Cerebellar nuclear complex (tissue), 1 donor: ENCODE measurements at places on chromosomes 3 and 15.

DNA sequence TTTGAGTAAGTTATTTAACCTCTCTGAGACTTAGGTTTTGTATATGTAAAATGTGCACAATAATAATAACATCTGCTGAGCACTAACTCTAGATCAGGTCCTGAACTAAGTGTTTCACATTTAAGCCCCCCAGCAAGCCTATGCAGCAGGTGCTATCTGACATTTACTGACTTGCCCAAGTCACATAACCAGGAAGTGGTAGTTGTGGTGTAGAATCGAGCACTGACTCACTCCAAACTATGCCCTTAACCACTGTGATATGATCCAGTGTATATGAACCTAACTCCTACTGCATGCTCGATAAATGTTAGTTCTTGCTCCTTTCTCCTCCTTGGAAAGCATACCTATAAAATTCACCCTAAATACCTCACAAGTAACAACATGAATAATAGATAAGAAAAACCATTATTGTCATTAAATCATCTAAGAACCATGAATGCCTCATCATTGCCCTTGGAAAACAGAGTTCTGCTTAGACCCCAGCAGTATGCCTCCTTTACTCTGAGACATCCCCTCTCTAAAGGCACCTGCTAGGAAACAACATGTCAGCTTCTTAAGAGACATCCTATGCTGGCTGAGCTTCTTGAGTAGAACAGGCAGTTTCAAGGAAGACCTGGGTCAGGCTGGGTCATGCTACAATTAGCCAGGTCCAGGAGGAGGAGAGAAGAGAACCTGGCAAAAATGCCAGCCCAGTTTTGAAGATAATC, 3.0 kb upstream of the SHC4 start:
- DNase-seq, result no peak

DNA sequence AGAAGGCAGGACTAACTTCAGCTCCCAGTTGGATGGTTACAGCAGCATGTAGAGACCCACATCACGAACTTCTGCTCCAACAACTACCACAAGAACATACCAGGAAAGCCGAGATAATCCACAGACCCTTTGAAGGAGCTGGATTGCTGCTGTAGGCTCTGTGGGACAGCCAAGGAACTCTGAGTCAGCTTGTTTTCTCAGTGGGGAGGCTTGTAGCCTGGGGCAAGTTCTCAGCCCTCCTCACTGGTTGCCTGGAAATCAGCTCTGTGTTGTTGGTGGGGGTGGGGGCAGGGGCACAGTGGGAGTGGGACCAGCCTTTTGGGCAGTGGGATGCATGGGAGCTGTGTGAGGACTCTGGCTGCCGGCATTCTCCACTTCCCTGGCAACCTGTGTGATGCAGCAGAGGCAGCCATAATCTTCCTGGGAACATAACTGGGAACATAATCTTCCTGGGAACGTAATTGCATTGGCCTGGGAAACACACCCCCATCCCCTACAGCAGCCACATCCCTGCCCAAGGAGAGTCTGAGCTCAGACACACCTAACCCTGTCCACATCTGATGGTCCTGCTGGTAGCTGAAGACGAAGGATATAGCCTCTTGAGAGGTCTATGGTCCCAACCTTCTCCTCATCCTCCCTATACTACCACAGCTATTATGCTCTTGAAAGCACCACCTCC, 153.1 kb downstream of the PEAK1 start:
- DNase-seq, result no peak

DNA sequence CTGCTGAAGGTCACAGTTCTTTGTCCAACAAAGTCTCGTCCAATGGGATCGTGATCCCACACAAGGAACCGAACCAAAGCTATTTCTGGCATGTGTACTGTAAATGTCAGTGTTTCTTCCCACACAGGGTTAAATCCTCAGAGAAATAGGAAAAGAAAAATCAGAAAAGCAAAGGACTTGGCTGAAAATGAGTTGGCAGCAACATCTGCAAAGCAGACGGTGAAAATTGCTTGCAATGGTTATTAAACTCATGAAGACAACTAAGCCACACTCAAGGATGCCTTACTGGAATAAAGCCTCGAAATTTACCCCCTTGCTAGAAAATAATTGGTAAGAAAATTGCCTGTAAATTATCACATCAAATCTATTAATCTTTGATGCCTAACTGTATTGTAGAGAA, 195.2 kb upstream of the STRIT1 start:
- DNase-seq, result no peak

GRCh38 chr3:99549957-99550603, 88.3 kb upstream of the COL8A1 start:
- no peak for DNase-seq

DNA sequence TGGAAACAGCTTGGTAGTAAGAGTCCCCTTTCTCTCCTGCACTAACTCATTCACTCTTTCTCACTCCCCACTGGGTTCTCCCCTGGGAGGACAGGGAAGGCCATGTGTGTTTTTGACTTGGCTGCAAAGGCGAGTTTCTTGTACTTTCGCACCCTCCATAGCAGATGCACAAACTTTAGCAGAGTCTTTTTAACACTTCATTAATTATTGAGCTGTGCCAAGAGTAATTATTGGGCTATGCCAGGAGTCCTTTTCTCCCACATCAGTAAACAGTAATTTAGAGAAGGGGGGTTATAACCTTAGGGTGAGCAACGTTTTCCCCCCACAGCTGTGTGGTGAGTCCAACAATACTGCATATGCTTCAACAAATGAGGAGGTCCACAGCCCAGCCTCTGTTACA, 224.4 kb upstream of the ATP11B start:
- no peak for DNase-seq

GRCh38 chr3:139654637-139655365, 23.0 kb downstream of the NMNAT3 start:
- DNase-seq, result no peak

GRCh38 chr3:67876261-67876660, 221.8 kb upstream of the SUCLG2 start:
- no peak for DNase-seq

DNA sequence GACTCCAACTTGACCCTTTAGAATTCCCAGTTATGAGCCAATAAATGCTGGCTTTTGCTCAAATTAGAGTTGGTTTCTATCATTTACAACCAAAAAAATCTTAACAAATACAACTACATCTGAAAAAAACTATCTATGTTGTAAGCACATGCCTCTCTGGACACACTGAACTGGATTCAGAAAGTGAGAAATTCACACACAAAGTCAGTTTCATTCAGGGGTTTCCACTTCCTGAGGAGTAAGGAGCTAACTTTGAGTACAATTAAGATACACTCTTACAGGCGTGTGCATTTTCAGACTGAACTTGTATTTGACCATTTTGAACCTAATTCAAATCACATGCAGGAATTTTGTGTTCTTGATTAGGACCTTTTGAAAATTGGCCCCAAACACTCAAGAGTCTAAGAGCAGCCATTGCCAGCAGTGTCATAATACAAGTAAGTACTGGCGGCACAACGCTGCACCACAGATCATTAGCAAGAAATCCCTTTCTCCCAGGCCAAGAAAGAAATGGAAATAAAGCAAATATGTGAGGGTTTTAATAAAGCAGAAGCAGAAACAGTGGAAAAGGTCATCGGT, 31.2 kb downstream of the LINS1 start:
- no peak for DNase-seq

GRCh38 chr3:133821767-133822638, 16.4 kb downstream of the SRPRB start:
- no peak for DNase-seq

- no peak for DNase-seq
Observed at GRCh38 chr3:55634345-55634744, 147.2 kb upstream of the WNT5A start.

- DNase-seq, result peak; percentile 69
Observed at GRCh38 chr15:41892621-41893421, 1.0 kb downstream of the SPTBN5 start.

DNA sequence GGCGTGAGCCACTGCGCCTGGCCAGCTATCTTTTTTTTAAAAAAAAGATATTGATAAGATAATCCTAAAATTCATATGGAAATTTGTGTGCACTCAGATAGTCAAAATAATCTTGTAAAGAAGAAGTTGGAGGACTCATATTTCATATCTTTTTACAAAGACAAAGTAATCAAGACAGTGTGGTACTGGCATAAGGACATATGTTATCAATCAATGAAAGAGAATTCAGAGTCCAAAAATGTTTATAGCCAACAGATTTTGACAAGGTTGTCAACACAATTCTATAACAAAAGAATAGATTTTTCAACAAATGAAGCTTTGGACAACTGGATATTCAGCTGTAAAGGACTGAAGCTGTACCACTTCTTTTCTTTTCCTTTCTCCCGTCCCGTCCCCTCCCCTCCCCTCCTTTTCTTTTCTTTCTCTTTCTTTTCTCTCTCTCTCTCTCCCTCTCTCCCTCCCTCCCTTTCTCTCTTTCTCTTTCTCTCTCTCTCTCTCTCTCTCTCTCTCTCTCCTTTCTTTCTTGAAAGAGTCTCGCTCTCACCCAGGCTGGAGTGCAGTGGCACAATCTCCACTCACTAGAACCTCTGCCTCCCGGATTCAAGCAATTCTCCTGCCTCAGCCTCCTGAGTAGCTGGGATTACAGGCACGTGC, 126.8 kb downstream of the GSK3B start:
- no peak for DNase-seq

DNA sequence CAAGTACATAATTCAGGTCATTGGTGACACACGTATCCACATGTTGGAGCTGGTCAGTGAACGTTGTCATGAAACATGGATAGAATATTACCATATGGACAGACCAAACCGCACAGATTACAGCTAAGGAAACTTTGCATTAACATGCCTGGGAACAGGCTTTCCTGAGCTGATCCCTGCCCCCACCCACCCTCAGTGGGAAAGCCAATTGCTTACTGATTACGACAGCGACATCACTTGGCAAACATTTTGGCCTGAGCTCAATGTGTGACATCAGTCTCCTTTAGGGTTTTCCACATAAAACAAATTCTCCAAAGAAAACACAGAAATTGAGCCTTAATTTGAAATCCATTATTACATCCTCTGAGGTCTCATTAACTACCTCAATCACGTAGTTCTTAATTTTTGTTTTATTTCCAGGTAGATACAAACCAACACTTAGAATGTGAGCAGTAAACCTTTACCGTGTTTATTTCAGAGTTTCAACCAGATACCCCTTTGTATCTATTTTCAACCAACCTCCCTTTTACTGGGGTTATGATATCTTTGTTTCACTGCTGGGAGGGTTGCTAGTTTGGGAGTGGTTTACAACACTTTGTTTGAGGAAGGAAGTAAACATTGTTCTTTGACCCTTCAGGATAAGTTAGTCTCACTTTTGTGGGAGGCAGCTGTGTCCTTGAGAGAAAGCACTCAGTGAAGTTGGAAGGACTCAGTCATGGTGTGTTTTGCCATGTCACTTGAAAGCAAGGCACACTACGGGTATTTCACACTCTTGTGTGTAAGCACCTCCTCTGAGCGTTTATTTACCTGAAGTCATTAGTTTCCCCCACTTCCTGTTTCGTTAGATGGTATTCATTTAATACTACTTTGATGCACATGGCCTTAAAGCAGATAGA, 103.1 kb downstream of the CMSS1 start:
- DNase-seq, result no peak

GRCh38 chr15:44591326-44591725, 54.4 kb downstream of the EIF3J start:
- DNase-seq, result no peak

- DNase-seq, result no peak
Observed at GRCh38 chr3:50230104-50230793, 5.8 kb upstream of the GNAI2 start.

DNA sequence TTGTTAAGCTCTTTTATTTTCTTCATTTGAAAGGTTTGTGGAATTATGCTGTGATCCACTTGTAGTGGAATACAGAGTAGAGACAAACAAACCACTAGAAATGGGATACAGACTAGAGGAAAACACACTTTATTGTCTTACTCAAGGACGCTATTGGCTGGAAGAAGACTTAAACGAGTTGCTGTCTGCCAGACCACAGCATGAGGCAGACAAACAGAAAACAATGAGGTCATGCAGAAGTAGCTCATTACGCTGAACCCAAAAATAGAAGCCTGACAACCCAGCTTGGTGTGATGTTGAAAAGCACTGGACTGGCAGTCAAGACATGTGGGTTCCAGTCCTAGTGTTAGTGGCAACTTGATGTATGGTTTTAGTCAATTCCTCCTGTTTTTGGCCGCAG, 62.4 kb upstream of the P3H2 start:
- DNase-seq, result no peak

DNA sequence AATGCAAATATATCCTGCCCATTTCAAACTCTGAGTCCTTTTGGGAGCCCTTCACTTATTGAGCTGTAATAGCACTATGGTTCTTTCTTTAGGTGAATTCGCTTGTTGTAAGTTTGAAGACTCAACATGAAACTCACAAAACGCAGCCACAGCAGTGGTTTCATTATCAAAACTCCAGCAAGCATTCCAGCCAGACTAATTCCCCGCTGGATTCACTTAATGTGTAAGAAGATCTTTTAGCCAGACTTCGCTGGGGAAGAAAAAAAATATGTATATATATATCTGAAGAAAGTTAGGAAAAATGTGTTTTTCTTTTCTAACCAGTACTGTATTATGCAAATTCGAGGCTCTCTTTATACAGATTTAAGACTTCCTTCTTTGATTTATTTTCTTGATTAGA, 241.1 kb downstream of the WNT5A start:
- DNase-seq, result no peak

DNA sequence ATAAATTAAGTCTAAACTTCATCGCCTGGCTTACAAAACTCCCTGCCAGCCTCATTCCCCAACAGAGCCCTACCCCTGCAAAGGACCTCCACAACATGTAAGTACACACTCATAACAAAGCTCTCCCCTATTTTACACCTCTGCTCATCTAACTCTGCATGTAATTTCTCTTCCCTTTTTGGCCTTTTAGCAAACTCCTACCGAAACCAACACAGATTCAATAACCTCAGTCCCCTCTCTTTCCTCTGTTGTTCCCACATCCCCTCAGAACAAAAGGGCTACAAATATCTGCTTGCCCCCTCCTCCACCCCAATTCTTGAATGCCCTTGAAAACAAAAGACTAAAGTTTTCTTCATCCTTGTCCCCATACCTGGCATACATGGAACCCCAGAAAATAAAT, 662 bp downstream of the UBL7 start:
- no peak for DNase-seq

DNA sequence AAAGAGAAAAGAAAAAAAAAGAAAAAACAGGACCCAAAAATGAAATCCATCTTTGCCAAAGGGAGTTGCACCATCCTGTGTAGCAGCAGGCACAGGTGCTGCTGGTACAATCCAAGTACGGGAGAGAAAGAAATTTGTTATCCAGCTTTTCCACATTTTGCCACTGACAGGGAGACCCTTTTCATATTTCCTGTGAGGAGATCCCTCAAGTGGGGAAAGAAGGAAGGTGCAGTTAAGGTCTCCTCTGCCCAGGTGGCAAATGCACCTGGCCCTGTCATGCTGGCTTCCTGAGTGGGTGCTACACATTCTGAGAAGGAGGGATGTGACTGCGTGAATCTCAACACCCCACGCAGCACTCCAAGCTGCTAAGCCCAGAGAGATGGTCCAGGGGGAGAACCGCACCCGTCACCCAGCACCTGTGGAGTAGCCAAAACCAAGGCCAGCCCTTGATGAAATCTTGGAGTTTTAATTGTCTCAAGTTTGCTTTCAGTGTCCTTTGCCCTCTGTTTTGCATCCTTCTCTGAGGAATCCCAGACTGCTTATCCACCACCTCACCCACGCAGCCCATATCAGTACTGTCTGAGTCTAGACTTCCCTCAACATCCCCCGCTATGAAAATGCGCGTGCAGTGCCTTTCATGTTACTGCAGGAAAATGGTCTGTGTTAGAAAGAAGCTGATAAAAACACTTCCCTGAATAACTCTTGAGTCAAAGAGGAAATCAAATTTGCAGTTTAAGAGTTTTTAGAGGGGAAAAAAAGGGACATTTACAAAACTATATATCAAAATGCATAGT, 141.9 kb upstream of the THBS1 start:
- no peak for DNase-seq
